Brain pericyte (primary cell): ENCODE measurements at places on chromosomes 2 and 18.

DNA sequence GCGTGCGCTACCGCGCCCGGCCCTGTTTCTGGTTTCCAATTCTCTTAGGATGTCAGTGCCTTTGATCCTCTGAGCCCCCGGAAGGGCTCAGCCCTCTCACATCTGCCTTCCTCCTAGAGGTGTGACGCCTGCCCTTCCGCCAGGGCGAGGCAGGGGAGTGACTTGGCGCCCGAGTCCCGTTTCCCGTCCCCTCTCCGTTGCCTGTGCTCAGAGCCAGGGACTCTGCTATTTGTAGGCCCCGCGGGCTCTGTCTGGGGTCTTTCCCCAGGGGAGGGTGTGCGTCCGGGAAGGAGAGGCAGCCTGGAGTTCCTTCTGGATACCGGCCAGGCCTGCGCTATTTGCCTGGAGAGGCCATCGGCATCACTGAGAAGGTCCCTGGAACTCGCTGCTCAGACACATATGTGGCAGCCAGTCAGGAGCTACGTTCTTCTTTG is 103.7 kb upstream of the TAF1B start:
- no peak for DNase-seq

GRCh38 chr2:182404092-182404491 is 22.7 kb downstream of the PDE1A start:
- DNase-seq: no peak

DNA sequence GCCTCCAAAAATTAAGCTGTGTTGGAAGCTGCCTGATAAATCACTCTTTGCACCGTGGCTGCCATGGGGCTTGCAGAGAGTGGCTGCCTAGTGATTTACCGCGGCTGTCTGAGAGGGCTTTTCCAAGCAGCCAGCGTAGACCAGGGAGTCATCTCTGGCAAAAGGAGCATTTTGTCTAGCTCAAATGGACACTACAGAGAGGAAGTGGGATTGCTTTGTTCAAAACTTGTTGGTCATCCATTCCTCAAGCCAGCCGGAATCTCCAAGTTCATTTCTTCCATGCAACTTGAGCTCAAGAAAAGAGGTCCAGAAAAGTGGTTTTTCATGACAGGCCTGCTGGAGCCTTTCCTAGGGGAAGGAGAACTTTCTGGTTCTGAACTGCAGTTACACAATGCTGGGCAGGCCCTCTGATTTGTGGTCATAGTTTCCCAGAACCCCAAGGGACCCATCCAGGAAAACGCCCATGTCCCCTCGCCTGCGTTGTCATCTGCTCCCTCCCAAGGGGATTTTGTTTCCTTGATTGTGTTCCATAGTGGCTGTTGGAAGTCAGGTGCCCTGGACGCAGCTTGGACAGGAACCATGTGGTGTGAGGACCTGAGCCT is 108.1 kb downstream of the TRIB2 start:
- DNase-seq: no peak

- peak; percentile 36 for DNase-seq
Observed at GRCh38 chr18:44896846-44897245, 216.2 kb downstream of the SETBP1 start.

DNA sequence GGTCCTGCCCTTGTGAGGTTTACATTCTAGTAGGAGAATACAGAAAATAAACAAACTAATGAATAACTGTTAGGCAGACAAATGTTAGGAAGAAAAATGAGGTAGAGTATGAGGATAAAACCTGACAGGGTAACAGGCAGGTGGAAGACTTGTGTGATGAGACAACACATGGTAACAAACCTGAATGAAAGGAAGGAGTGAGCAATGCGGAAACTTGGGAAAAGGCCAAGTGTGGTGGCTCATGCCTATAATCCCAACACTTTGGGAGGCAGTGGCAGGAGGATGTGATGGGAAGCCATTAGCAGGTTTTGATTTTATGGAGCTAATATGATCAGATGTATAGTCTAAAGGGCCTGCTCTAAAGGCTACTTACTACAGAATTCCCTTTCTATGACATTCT is 74.2 kb downstream of the INO80D start:
- no peak for DNase-seq

DNA sequence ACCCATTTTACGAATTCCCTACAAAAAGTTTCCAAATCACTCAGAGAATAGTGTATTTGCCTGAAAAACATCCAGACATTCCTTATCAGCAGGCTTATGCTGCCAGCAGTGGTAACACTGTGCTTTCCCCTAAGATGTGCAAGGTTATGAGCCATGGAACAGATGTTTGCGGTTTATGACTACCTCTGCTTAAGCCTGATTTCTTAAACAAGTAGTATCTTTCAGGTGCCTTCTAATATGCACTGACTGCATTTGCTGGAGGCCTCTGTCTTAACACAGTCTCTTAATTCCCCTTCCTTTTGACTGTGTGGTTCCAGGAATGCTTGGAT is 54.8 kb downstream of the CDC42EP3 start:
- DNase-seq: no peak

DNA sequence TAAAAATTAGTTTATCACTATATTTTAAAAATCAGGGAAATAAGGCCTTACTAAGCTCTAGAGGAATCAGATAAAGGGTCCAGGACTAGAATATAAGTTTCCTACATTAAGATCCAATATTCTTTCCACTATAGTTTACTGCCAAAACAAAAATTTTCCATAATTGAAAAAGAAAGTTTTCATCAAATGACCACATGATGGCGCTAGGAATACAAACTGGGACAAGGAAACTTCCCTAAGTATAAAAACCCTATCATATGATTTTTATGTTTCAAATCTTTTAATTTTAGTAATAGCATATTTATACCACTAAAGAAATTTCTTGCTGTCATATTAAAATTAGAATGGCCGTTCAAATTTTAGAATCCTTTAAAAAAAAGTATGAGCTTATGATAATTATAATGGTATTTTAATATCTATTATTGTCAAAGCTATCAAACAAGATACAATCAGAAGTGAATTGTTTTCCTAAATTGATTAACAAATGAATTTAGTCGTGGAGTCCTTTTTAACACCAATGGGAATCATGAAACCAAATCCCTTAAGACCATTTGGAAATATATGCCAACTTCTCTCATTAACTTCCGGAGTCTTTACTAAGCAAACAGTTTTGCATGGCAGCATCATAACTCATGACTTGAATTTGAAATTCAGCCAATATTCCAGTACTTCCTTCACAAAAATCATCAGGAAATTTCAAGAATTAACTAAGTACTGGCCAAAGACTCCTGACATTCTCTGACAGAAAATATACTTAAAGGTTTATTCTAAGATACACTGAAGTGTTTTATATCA is 70.3 kb downstream of the SCN1A start:
- no peak for DNase-seq

- peak; percentile 15 for DNase-seq
Observed at GRCh38 chr2:197028230-197028629, 101.7 kb upstream of the PGAP1 start.

DNA sequence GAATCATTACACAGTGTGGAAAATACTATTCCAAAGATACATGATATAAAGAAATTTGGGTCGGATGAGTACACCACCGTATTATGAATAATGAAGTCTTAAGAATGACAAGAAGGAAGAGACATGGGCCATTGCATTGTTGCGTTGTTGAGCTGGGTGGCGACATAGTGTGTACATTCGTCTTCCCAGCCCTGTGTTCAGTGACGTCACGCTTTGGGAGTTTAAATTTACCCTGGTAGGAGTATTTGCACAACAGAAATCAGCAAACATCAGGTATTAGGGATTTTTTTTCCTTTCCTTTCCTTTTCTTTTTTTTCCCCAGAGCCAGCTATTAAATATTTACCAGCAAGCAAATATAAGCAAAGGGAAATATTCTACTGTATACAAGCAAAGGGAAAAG is 347.2 kb upstream of the NETO1 start:
- no peak for DNase-seq

GRCh38 chr2:108620656-108621055 is 86.4 kb downstream of the LIMS1 start:
- DNase-seq: no peak

GRCh38 chr18:24006712-24007313 is 7.7 kb upstream of the TTC39C start:
- no peak for DNase-seq

GRCh38 chr2:236577481-236578410 is 8.1 kb downstream of the ACKR3 start:
- DNase-seq: no peak

DNA sequence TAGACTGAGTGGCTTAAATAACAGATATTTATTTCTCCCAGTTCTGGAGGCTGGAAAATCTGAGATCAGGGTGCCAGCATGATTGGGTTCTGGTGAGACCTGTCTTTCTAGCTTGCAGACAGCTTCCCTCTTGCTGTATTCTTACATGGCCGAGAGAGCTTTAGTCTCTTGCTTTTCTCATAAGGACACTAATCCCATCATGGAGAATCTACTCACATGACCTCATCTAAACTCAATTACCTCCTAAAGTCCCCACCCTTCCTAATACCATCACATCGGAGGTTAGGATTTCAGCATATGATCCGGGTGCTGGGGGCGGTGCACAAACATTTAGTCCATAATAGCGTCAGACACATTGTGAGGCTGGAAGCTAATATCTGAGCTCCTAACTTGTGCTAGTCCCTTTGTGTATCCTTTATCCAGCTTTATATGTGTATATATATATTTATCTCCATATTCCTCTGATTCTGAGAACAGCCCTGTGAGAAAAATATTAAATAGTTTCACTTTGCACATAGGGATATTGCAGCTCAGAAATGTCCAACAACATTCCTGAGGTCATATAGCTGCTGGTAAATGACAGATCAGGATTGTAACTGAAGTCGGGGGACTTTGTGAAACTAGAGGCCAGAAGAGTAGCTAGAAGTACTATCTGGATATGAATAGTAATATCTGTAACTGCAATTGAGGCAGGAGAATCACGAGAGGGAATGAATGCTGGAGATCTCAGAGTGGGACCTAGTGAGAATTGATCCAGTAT is 28.9 kb downstream of the MARCHF4 start:
- DNase-seq: no peak

GRCh38 chr2:225233234-225233633 is 166.3 kb upstream of the NYAP2 start:
- no peak for DNase-seq

GRCh38 chr2:11309706-11310105 is 34.7 kb downstream of the ROCK2 start:
- no peak for DNase-seq

DNA sequence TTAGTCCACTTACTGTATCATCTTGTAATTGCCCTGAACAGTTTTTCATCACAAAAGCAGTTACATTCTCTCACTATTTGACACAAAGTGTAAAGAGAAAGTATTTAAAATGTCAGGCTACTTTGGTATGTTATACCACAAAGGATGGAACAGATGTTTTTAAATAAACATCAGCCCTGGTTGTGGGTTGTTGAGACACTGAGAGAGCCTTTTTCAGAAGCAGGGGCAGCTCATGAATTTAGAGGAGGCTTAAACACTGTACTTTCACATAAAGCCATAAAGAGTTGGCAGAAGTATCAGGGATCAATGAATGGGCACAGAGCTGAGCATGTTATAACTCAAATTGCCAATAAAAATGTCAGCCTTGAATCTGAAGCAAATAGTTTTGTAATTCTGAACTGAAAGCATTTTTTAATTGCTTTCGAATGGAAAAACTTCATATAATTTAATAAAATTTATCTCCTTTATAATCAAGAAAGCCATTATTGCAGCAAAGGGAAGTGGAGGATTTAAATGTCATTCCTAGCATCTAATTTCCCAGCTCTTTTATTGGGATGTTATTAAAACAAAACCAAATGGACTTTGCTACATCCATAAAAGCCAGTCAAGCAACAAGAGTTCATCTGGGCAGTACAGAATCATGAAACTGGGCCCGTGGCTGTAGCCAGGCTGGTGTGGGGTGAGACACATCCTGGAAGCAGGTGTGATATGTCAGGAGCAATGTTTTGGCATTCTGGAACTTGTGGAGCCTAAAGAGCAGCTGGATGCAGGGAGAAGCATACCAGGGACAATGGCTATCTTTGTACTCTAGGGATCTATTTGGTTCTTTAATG is 95.1 kb upstream of the NT5C1B start:
- DNase-seq: no peak

GRCh38 chr2:178282075-178282815 is 87.9 kb downstream of the OSBPL6 start:
- peak; percentile 29 for DNase-seq

DNA sequence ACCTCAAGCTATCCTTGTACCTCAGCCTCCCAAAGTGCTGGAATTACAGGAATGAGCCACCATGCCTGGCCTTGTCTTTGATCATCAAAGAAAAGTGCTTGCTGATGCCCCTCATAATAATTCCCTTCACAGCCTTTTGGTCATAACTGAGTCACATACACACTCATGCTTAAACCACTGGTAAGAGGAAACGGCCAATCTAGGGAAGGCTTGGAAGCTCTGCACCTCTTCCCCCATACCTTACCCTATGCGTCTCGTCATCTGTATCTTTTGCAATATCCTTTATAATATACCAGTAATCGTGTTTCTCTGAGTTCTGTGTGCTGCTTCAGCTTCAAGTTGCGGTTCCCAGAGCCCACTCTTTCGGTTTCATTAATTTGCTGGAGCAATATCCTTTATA is 4.8 kb upstream of the RNF138 start:
- DNase-seq: no peak

DNA sequence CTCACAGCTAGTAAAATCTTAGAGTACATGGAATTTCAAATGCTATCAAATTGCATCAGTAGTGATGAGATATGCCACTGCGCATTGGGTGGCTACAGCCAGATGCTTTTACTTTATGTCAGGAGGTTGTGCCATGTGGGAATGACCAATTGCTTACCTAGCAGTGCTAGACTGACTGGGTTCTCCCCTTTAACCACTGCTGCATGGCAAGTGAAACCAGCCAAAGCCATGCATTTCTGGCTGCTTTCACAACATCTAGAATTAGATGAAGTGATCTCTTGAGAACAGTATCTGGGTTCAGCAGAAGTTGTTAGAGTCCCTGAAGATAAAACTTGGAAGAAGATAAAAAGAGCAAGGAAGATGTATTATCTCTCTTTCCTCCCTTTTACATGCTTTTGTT is 1174.2 kb upstream of the CDH2 start:
- DNase-seq: no peak

- no peak for DNase-seq
Observed at GRCh38 chr2:23241611-23242245, 143.3 kb upstream of the KLHL29 start.

- DNase-seq: no peak
Observed at GRCh38 chr2:191566344-191566743, 111.6 kb upstream of the NABP1 start.

- DNase-seq: no peak
Observed at GRCh38 chr2:171407030-171407675, 26.6 kb downstream of the METTL8 start.

DNA sequence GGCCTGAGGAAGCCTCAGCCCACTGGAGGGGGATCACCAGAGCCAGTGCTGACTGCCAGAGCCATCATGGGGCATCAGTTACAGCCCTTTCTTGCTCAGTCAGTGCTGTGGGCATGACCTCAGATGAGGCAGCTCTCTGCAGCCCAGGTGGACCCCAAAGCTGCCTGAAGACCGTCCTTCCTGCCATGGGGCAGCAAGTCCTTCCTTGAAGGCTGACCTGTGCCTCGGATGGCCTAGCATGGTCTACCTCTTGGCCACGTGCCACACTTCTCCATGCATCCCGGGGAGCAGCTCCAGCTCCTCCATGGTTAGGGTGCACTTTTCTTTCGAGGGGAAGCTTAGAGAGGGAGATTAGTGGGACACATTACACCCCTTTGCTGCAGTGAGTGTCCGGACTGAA is 233.4 kb downstream of the VAPA start:
- DNase-seq: no peak
